ENCODE measurements at places on chromosomes 7 and 10.

DNA sequence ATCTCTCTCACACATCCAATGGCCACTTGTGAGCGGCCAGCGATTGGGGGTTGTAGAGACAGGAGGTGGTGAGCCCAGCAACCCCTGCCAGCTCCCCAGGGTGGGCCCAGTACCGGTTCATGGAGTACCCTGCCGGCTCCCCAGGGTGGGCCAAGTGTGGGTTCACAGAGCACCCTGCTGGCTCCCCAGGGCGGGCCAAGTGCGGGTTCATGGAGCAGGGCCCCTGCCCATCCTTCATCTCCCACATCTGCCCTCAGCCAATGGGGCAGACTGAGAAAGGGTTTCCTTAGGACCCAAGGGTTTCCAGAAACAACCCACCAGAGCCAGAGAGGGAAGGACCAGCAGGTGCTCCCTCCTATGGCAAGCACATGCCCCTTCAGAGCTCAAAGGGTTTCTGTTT lies 21.4 kb upstream of the SLIT1 start:
- no peak for DNase-seq

DNA sequence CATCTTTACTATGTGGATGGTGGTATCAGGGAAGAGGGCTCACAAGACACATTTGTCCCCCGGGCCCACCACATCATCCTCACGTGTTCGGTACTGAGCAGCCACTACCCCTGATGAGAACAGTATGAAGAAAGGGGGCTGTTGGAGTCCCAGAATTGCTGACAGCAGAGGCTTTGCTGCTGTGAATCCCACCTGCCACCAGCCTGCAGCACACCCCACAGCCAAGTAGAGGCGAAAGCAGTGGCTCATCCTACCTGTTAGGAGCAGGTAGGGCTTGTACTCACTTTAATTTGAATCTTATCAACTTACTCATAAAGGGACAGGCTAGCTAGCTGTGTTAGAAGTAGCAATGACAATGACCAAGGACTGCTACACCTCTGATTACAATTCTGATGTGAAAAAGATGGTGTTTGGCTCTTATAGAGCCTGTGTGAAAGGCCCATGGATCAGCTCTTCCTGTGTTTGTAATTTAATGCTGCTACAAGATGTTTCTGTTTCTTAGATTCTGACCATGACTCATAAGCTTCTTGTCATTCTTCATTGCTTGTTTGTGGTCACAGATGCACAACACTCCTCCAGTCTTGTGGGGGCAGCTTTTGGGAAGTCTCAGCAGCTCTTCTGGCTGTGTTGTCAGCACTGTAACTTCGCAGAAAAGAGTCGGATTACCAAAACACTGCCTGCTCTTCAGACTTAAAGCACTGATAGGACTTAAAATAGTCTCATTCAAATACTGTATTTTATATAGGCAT lies 9.1 kb upstream of the CSGALNACT2 start:
- no peak for DNase-seq

DNA sequence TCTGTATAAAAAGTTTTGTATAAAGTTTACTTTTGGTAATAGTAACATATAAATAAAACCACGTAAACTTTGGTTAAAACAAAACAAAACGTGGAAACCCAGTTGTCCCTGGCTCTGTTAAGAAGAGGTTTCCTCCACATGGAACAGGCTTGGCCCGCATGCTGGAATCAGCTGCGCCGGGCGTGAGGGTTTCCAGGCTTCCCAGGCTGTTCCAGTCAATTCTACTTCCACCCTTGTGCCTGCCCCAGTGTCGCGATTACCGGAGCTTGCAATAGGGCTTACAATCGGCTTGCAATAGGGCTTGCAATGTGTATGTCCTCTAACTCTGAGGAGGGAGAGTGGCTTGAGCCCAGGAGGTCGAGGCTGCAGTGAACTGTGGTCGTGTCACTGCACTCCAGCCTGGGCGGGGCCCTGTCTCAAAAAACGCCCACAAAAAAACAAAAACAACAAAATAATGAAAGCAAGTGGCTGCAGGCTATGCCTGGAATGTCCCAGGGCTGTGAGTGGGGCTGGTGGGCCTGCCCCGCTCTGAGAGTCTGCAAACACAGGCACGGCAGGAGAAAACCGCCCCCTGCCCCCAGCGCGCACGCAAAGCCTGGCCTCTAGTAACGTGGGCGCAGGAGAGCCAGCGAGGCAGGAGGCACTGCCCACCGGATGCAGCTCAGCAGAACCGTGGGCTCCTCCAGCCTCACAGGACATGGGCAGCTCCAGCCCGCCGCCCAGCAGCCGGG lies 16.3 kb downstream of the CYP2W1 start:
- no peak for DNase-seq

DNA sequence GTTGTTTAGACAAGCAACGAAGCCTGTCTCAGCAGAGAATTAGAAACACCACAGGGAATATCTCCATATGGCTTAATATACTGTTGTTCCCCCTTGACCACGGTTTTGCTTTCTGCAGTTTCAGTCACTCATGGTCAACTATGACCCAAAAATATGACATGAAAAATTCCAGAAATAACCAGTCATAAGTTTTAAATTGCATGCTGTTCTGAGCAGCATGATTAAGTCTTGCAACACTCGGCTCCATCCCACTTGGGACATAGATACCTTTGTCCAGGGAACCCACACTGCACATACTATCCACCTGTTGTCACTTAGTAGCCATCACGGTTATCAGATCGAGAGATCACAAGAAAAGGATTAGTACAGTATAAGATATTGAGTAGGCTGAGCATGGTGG lies 60.7 kb upstream of the FOXK1 start:
- DNase-seq = no peak

- DNase-seq = no peak
Observed at GRCh38 chr10:370449-370825, 235.2 kb downstream of the ZMYND11 start.

GRCh38 chr10:79933961-79934360 lies 14.9 kb downstream of the SFTPD start:
- DNase-seq = no peak

DNA sequence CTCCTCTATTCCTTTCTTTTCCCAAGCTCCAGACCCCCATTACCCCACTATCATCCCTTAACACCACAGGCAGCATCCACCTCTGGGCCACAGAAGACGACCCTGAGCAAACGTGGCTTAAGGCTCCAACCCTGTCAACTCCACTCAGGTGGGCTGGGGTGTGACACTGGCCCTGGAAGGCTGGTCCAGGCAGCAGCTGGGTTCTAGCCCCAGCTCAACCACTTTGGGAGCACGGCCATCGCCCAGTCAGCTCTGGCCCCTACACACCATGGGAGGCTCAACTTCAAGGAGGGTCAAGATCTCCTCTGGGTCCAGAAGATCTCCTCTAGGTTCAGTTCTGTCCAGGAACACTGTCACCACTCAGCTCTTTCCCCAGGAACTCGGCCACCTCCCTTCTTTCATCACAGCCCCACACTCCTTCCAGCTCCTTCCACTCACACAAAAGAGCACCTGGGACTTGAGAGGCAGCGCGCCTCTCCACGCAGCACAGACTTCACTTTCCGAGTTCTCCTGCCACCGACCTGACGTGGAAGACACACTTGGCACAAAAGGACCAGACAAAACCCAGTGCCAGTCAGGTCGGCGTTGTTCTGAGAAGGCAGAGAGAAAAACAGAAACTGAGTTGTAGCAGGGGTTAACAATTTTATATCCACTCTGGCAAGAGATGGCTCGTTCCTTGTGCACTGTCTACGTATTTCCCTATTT lies 84.1 kb downstream of the CTBP2 start:
- DNase-seq = no peak

- no peak for DNase-seq
Observed at GRCh38 chr10:47038881-47039561, 127.8 kb downstream of the PTPN20 start.

DNA sequence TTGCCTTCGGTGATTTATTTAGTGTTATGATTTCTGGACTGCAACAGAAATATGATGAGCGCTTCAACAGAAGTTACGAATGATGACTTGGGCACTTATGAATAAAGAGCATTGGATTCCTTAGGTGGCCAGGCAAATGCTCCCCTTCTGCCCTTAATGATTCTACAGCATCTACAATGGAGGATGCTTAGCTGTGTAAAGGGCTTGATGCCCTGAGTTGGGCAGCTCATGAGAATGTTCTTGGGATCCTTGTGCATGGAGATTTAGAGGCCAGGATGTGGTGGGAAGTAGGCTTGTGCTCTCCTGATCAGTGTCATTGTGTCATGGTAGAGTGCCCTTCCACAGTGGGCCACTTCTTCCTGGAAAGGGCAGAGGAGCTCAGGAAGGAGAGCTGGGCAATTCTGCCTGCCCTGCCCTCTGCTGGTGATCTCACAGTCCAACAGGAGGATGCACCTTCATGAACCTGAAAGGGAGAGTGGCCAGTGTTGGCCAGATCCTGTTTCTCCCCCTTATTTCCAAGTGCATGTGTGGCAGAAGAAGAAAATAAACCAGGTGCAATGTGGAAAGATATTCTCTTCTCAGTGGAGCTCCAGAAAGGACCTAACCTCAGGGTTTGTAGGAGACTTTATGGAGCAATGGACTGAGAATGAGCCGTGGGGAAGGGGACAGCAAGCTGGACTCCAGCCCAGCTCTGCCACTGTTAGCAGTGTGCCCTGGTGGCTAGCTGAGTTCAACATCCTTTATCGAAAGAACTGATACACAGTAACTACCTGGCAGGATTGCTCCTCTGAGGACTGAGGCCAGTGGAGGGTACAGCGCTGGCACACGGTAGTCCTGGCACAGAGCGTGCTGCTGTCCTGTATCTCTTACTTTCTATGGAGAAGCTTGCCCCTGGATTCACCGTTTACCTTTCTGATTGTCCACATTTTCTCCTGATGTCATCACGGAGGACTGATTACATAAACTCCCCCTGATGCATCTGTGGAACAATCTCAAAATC lies 182.9 kb downstream of the BMPER start:
- DNase-seq = no peak

GRCh38 chr7:35900651-35901050 lies 99.8 kb downstream of the SEPTIN7 start:
- no peak for DNase-seq

DNA sequence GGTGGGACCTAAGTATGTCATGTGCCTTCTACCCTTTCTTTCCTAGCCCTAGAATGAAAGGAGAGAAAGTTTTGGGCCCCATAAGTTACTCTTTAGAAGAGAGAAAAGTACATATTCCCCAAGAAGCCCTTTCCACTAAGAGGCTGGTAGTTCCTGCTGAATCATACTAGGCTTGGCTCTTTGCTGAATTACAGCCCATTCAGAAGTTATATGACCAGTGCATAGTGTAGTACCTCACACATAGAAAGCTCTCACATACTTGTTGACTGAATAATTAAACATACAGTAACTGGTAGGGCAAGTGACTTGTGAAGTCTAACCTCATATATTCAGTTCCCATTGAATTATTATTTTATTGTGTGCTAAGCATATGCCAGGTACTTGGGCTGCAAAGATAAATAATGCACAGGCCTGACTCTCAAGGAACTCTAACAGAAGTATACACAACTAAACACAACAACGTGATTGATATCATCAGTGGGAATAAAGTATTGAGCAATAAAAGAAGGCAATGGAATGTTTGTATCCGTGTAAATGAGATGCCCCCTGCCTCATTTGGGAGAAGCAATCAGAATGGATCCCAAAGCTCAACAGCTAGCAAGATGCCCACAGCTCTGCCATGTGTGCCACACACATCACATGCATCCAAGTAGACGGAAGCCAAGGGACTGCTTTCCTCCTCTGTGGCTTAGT lies 38.9 kb upstream of the UBN2 start:
- DNase-seq = no peak

- no peak for DNase-seq
Observed at GRCh38 chr7:83366629-83367028, 203.9 kb upstream of the PCLO start.

DNA sequence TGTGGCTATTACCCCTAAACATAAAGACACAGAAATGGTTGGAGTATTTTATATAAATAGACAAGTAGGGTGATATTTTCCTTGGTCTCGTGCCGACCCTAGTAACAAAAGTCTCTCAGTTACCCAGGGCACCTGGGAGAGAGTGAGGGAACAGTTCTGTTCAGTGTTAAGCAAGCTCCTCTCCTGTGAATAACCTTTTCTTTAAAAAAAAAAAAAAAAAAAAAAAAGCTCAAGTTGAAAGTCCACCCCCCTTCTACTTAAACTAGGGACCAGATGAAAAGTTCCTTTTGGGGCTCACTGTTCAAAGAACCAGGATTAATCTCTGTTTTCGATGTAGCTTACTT lies 636.9 kb upstream of the GALNT17 start:
- DNase-seq = no peak

DNA sequence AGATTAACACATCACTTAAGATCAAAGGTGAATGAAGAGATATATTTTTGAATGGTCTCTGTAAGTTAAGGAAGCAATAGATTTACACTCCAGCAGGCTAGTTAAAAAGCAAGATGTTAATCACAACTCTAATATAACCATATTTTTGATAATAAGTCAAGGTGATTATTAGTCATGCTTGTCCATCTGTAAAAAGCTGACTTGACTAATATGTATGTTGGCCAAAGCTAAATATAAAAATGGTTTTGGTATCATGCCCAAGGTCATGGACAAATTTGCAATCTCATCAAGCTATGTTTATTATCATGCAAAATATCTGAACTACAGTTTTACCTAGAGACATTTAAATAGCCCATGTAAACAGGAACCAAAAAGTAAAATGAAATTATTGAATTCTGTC lies 102.6 kb upstream of the CSTF2T start:
- DNase-seq = no peak

- DNase-seq = no peak
Observed at GRCh38 chr10:84493951-84494848, 165.8 kb downstream of the CCSER2 start.

- DNase-seq = no peak
Observed at GRCh38 chr10:118966076-118966849, 63.3 kb upstream of the NANOS1 start.
